Osteoblast (primary cell): ENCODE measurements at places on chromosomes 3 and 15. TPM values are rescaled to one million over a fixed set of nuclear protein-coding genes. Genes with fewer than 3 reads are reported as not detected.

The RLBP1 gene
- under 0.01 TPM in 2 replicates for total RNA-seq

The JAGN1 gene
- 21.8 and 26.1 TPM in 2 replicates for total RNA-seq

The NUTM1 gene
- under 0.01 TPM in 1 of 2 replicates, not detected in the other for total RNA-seq

The RAB5A gene
- 69.1 and 88.1 TPM in 2 replicates for total RNA-seq

The GOLGA8N gene
- total RNA-seq = 4.7 and 5.0 TPM in 2 replicates

The ARHGAP31 gene
- 41.5 and 56.5 TPM in 2 replicates for total RNA-seq

The SCAANT1 gene
- not detected in 2 replicates for total RNA-seq

The ATP13A3 gene
- total RNA-seq = 248 and 311 TPM in 2 replicates

The CCDC54 gene
- not detected in 2 replicates for total RNA-seq

The DUOXA2 gene
- not detected in 2 replicates for total RNA-seq

The MAPKBP1 gene
- 22.8 and 25.6 TPM in 2 replicates for total RNA-seq

The CCDC13 gene
- 0.72 and 0.88 TPM in 2 replicates for total RNA-seq

The SYNPR gene
- total RNA-seq = not detected in 2 replicates

The GOLGA8T gene
- not detected in 2 replicates for total RNA-seq
